ENCODE measurements at places on chromosomes 1 and 21.

GRCh38 chr1:233102341-233102740, 151.9 kb downstream of the NTPCR start:
- DNase-seq: no peak

DNA sequence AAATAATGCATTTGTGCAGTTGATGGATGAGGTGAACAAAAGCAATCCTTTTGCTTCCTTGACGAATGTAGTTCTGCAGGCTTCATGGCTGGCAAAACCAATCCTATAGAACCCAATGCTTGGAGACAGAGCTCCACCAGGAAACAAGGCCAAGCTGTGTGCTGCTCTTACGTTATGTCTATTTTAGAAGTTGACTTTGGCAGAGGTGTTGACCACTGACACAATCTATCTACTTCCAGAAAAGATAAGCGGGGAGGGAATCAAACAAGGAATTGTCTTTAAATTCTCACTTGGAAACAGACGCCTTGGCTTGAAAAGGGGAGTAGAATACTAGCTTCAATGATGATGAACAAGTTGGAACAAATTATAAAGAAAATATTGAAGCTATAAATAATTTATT, 211.2 kb downstream of the SETD4 start:
- DNase-seq: no peak

- peak; percentile 35 for DNase-seq
Observed at GRCh38 chr1:7561331-7561921, 209.7 kb upstream of the VAMP3 start.

DNA sequence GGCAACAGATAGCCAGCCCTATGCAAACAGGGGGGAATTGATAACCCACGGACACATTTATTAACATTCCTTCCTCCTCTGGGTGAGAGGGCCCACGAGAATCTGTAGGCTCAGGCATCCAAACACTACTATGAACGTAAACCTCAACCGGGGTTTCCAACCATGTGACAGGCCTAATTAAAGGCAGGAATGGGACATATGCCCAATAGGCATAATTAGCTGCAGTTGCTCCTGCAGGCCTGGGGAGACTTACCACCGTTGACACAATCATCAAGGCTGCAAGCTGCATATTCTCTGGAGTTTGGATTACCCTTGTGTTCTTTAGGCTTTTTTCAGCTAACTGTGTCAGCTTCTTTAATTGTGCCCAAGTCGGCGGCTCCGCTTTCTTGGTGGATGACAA, 22.2 kb upstream of the GBP1 start:
- no peak for DNase-seq

- DNase-seq: no peak
Observed at GRCh38 chr1:204003536-204003935, 69.4 kb upstream of the SOX13 start.
